Right ventricle myocardium inferior (tissue), 1 donor: ENCODE measurements at places on chromosomes 3 and 15.

DNA sequence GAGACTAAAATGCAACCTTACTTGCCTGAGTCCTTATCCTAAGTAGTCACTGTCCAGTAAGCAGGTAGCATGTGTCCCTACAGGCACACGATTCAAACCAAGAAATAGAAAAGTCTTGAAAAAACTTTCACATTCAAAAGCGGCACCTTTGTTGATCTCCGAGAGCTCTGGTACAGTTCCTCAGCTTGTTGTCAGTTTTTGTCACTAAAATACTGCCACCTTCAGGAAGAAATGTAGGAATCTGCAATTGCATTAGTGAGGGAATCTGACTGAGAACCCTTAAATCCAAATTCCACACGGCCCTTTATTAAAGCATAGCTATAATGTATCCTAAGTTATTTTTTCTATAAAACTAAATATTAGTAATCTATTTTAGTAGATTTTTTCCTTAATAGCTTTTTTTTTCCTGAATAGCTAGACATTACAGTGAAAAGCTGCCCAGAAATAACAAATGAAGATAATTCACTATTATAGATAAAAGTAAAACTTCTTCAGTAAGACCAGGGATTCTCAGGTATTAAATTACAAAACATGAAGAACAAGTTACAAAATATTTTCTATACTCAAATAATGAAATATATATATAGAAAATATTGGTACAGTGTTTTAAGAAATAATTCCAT lies 44.0 kb downstream of the CCDC54 start:
- DNase-seq: no peak

GRCh38 chr3:47603332-47603731 lies 24.7 kb upstream of the CSPG5 start:
- DNase-seq: no peak

DNA sequence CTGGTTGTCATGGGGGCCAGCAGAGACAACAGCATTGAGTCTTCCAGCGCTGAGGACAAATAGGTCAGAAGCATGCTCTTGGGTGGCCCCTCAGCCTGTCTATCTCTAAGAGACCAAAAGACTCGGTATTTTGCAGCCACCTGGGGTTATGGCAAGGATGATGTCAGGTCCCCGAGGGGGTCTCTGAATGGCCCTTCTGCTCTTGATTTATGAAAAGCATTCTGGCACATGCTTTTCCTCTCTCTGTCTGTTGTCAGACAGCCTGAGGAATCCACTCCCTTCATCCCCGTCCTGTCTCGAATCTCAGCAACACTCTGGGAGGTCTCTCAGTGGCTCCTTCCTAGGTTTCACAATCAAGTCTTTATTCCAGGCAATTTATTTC lies 156.6 kb upstream of the RGMA start:
- DNase-seq: no peak

DNA sequence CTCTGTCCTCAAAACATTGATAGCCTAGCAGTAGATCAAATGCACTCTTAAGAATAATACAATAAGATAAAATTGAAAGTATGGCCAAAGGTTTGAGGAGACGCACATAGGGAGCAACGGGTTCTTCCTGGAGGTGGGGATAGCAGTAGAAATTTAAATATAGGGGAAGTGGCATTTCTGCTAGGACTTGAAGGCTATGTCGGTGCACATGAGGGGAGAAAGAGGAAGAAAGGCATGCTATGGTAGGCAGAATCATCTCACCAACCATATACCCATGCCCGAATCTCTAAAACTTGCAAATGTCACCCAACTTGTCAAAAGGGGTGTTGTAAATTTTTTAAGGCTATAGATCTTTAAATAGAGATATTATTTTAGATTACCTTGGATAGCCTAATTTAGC lies 735.1 kb upstream of the LMCD1 start:
- DNase-seq: no peak

GRCh38 chr15:99466701-99467337 lies 99.0 kb upstream of the MEF2A start:
- DNase-seq: no peak

DNA sequence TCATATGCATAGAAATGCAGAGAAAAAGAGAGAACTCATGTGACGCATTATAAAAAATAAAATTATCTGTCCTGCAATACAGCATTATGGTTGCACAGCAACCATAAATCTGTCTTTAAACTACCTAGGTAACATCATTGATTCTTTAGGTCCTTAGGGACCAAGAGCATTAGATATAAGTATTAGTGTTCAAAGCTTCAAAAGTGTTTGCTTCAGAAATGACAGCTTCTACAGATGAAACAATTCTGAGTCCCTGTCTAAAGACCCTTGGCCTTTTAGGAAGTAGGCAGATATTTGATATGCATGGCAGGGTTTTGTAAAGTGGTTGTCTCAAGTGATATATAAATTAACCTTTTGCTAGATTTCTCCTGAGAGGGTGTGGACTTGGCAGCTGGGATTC lies 454.2 kb downstream of the GBE1 start:
- DNase-seq: no peak

GRCh38 chr15:28945626-28946230 lies 60.0 kb downstream of the APBA2 start:
- no peak for DNase-seq

DNA sequence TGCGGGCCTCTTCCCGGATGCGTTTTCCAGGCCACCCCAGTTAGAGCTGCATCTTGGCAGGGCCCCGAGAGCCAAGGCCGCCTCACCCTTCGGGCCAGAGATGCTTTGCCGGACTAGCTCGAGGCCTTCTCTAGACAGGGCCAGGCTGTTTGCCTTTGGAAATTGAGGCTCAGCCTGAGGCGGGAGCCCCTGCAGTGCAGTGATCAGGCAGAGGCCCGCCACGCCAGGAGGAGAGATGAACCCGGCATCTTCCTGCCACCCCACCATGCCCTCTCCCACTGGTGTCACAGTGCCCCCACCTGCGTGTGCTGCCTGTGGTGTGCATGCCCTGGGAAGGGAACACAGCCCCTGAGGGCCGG lies 8.9 kb upstream of the ROPN1B start:
- DNase-seq: no peak

- no peak for DNase-seq
Measured at GRCh38 chr3:126636436-126636835, 18.5 kb downstream of the TXNRD3 start.

GRCh38 chr3:126322181-126322967 lies 34.8 kb downstream of the KLF15 start:
- no peak for DNase-seq

GRCh38 chr3:64687781-64688604 lies at the start of gene ADAMTS9:
ADAMTS9 (minus strand) TSS chr3:64688000; CDS start chr3:64687657, 343 bp downstream.
- DNase-seq: peak; percentile 87

DNA sequence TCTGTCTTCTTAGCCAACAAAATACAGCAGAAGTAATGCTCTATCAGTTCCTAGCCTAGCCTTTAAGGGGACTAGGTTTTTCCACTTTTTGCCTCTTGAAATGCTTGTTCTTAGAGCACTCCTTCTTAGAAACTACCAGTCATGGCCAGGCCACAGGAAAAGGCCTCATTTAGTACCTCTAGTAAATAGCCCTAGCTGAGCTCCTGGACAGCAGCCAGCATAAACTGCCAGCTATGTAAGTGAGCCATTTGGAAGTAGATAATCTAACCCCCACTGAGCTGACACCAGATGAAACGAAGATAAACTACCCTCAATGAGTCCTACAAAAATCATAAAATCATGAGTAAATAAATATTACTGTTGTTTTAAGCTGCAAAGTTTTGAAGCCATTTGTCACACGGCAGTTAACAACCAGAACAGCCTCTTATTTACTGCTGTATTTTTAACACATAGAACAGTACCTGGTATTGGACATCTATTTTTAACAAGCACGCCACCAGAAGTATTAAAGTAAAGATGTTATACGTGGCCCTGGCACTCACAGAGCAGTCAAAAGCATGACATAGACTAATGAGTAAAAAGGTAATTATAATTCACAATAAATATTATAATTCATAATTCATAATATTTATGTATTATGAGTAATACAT lies 12.0 kb downstream of the TBC1D5 start:
- peak; percentile 74 for DNase-seq

DNA sequence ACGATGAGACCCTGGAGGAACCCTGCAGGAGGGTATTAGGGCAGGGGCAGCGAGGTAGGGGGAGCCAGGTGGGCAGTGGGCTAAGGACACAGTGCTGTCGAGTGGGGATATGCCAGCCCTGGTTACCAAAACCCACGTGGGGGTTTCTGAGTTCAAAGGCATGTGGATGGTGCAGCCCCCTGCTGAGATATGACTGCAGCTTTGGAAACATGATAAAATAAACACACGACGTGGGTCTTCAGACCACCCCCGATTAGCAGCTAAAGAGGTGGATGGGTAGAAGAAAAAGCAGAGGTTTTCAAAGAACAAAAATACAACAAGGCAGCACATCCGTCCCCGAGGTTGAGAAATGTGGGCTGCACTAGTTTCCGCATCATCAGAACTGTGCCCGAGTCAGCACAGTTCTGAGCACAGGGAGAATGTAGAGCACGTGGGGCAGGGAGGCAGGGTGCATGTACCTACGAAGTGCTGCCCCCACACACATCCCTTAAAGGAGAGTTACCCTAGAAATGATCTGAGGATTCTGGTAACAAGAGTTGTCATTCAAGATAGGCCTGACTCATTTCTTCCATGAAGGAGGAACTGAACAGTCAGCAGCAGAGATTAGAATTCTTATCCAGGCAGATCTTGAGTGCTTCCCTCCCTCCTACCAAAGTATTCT lies 121.3 kb downstream of the RPLP1 start:
- no peak for DNase-seq

GRCh38 chr3:168029705-168030104 lies 66.0 kb downstream of the GOLIM4 start:
- no peak for DNase-seq

GRCh38 chr3:165549665-165550064 lies 287.6 kb downstream of the BCHE start:
- no peak for DNase-seq

DNA sequence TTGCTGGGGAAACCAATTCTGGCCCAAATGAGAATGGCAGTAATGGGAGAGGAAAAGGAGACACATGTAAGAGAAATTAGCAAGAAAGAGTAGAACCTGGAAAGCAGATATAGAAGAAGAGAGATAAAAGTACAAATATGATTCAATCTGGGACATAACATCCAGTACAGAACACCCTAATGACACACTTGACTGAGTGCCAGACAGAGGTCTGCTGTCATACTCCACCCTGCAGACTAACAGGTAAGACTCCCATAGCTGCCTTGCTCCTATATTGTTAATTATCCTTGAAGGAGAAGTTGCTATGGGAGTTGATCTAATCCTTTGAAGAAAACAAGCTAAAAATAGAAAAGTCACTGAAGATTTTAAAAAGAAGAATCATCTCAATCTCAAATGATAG lies 21.1 kb downstream of the CCPG1 start:
- no peak for DNase-seq

DNA sequence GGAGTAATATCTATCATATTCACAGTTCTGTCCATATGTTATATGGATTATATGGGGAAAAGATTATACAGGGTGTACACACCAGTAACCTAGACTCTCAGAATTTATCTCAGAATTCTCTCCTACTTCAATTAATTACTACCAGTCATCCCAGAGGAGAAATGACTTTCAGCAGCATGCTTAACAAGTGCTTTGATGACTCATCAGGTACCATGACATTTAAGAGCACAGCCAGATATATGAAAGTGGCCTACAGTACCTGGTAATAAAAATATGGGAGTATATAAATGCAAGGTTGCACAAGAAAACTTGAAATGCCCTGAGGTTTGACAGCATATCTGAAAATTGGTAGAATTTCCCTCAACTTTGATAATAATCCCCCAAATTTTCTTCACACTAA lies 1273.0 kb downstream of the OTOL1 start:
- no peak for DNase-seq

- no peak for DNase-seq
Measured at GRCh38 chr3:156668073-156668763, 6.2 kb upstream of the TIPARP start.

- no peak for DNase-seq
Measured at GRCh38 chr15:87816811-87817210, 439.7 kb downstream of the NTRK3 start.

DNA sequence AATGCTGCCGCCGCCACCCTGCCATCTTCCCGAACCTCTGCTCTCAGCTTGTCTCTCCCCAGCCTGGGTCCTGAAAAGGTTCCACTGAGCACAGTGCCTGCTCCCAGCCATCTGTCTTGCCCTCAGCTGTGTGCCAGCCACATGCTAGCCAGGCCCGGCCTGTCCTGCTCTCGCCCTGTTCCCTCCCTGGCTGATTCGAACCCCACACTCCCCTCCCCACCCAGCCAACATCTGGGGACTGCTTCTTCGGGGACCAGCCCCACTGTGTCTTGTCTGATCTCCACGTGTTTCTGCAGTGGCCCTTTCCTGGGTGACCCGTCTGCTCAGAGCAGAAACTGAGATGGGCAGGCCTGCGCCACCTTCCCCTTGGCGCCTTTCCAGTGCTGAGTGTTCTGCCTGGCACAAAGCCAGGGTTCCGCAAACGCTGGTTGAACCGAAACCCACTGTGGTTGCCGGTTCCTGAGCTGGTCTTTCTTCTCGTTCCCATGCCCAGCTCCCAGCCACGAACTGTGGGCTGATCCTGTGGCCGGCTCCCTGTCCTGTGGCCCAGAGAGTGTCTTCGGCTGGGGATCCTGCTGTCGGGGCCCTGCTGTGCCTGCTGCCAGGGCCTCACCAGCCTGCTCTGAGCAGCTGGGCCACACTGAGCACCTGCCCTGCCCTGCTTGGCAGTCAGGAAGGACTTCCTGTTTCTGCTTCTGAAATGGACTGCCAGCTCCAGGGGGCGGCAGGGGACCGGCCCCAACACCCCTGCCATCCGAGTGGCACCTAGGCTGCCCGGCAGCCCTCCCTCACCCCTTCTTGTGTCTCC lies 62.7 kb upstream of the KLF13 start:
- DNase-seq: peak; percentile 94

GRCh38 chr15:66876421-66876730 lies 174.3 kb downstream of the SMAD6 start:
- no peak for DNase-seq

GRCh38 chr3:132210476-132211346 lies 106.5 kb upstream of the ACP3 start:
- no peak for DNase-seq

DNA sequence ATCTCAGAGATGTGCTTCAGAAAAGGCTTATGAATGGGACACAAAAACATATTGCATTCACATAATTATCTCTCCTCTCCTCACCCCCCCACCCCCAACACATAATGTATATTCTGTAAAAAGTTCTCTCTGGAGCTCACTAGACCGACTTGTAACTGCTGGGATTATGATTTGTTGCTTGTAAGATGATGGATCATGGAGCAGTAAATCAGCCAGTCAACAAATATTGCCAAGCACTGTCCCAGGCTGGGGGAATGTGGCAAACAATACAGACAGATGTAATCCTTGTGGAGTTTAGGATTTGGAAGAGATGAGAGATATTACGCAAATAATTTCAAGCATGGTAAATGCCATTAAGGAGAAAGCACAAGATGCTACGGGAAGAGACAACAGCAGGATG lies 114.8 kb downstream of the PEX5L start:
- DNase-seq: no peak
